ENCODE measurements at places on chromosomes 2 and 18. TPM values are rescaled to one million over a fixed set of nuclear protein-coding genes. Genes with fewer than 3 reads are reported as not detected.

The HOXD11 gene
- polyA plus RNA-seq: not detected

The PSME4 gene
- 43.2 TPM for polyA plus RNA-seq

The LGALSL gene
- polyA plus RNA-seq: 5.7 TPM

The UCN gene
- polyA plus RNA-seq: not detected

The SFTPB gene
- not detected for polyA plus RNA-seq

The IL36B gene
- not detected for polyA plus RNA-seq

The LYG2 gene
- not detected for polyA plus RNA-seq

The ALK gene
- polyA plus RNA-seq: 0.01 TPM

The TMEM150A gene
- 11.4 TPM for polyA plus RNA-seq

The DPP4 gene
- polyA plus RNA-seq: 35.6 TPM

GRCh38 chr2:85303780-85304531, 23.8 kb downstream of the TGOLN2 start:
- no peak for DNase-seq

DNA sequence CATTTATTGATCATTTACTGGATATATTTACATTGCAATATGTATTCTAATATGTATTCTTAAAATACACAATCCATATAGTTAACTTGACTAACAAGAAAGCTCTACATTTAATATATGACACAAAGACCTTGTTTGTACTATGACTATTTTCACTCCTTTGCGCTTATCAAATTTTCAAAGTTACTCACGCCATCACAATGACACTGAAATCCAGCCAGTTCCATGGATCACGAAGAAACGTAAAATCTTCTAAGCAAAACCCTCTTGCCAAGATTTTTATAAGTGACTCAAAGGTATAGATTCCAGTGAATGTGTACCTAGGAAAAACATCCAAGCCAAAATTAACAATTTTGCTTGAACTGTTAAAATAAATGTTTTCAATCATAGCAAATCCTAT, 39.6 kb downstream of the SCN3A start:
- no peak for DNase-seq

DNA sequence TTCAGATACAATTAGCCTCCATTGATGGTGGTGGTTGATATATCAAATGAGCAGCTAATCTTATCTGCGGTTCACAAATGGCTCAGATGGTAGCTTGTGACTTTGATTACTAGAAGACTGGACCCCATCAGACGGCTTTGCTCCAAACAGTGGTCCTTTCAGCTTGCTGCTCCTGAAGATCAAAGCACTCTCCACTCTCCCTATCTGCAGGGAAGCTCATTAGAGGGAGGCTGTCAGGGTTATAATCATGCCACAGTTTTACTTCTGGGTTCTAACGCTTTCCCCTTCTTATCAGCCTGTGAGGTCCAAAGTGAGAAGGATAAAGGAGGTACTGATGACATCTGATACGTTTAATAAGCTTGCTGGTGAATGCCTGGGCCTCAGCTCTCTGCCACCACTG, 247.1 kb upstream of the NT5C1B start:
- DNase-seq: no peak

DNA sequence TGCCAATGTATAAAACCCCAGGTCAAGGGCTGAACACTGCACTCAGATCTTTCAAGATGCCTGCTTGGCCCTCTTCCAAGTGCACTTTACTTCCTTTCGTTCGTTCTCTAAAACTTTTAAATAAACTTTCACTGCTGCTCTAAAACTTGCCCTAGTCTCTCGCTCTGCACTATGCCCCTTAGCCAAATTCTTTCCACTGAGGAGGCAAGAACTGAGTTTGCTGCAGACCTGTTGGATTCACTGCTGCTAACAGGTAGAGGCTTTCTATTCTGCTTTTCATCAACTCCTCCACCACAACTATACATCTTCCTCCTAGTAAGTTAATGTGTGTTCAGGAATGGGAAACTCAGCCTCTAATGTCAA, 467.9 kb downstream of the MBD2 start:
- DNase-seq: no peak

- no peak for DNase-seq
These were observed 326.0 kb downstream of the TGIF1 start for GRCh38 chr18:3775996-3776395.

- DNase-seq: no peak
These were observed 58.8 kb upstream of the HPCAL1 start for GRCh38 chr2:10243926-10244270.

DNA sequence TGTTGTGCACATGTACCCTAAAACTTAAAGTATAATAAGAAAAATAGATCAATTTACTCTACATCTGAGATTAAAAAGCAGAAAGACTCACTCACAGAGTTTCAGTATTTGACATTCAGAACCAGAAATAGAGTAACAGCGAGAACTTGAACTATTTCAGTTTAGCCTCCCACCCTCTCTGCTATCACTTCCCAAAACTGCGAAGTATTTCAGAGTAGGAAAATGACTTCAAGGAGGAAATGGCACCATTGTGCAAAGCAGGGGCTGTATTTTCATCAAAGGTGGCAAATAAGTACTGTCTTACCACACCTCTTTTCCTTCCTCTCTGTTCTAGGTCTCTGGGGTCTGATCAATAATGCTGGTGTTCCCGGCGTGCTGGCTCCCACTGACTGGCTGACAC, 13.6 kb downstream of the DHRS9 start:
- DNase-seq: no peak

GRCh38 chr2:178199334-178199733, 5.0 kb downstream of the OSBPL6 start:
- DNase-seq: no peak

DNA sequence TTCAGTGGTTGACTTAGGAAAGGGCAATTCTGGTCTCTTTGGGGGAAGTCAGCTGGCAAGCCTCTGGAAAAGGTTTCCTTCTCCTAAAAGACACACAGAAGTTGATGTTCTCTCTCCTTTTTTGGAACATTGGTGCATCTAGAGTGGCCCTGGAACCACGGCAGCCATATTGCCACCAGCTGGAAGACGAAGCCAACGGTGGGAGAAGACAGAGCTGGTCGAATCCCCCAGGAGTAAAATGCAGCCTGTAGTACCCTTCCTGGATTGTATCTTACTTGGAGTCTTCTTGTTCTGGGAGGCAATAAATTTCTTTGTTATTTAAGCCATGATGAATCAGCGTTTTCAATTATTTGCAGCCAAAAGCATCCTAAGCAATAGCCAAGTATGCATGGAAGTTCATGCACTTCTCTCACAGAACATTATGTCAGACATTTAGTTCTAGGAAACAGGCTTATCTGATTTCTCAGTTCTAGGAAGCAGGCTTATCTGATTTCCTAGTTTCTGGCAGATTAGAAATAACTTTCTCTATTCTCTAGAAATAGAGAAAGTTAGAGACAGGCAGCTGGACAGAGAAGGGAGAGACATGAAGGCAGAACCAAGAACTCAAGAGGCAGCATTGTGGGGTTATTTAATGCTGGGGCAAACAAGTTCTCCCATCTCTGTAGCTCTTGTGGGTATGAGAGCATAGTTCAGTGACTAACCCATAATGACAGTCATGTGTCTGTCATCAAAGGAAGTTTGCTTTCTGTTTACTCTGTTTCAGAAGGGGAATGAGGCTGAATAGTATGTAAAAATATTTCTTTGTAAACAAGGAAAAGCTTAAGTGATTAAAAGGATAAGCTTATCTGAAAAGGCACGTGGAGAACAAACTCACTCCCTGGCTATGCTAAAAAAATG, 40.5 kb upstream of the NABP1 start:
- DNase-seq: peak; percentile 58

DNA sequence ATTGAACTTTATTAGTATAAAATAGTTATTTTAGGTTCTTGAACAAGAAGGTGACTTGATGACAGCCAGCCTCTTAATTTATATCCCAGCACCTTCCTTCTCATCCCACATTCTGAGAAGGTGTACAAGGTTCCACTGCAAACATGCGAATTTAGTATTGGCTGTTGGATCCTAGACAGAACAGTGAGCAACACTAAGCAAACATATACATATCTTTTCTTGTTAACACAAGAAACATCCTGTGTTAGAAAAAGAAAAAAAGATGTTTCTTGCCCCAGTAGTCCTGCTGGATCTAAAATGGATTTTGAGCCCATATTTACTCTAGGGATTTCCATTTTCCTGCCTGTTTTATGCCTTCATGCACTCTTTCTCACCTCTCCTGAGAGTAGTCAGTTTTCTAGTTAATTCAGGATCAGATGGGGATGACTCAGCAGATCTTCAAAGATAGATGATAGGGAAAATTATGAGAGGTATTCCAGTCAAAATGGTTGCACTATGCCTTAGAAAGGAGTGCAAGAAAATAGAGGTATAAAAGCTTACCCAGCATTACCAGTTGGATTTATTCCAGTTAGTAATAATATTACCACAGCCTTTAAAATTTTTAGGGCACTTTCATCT, 336.5 kb downstream of the MEIS1 start:
- DNase-seq: peak; percentile 34

DNA sequence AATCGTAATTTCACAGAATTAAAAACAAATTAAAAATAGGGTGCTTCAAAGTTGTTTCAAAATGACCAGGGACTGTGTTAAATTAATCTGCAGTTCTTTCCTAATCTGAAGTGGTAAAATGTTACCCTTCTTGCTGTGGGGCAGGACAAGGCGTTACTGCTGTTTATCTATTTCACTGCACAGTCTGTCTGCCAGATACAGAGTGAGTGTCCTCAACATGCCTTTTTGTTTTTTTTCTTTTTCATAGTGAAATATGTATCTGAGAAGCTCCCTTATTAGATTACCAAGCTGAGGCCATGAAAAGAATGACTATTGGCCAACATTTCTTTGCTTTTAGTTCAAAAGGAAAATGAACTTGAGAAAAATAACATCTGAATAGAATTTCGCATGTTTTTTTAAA, 38.0 kb downstream of the KCTD1 start:
- no peak for DNase-seq

- DNase-seq: peak; percentile 19
These were observed 114.2 kb downstream of the SPIRE1 start for GRCh38 chr18:12543697-12544096.

- DNase-seq: no peak
These were observed 74.5 kb downstream of the CABLES1 start for GRCh38 chr18:23209796-23210195.

DNA sequence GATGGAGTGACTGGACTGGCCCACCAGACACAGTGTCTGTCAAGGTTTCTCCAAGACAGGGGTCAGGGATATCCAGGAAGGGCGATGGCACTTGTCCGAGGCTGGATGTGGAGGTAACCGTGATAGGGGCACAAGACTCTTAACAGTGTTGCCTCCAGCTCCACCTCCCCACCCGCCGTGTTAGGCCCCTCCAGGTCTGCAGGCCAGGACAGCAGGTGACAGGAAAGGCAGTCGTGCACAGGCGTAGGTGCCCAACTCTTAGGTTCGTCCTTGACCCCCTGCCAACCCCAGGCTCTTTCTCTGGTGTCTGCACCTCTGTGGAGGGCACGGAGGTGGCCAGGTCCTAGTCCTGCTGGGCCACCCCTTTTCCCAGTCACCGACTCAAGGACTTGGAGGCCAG, 10.1 kb downstream of the ITM2C start:
- no peak for DNase-seq

- no peak for DNase-seq
These were observed 45.8 kb downstream of the SH3RF3 start for GRCh38 chr2:109174626-109175349.

DNA sequence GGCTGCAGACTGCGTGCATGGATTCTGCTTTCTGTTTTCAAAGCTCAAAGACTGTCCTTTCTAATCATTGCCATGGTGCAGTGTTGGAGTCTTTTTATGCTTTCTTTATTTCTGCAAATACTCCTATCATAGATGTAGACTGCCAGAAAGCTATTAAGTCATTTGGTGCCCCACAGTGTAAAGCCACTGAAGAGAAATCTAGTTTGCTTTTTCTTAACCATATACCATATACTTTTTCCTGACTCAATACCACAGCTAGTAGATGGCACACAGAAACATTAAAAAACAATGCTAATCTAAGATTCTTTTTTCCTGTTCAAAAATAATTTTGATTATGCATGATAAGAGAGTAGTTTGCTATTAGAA, 109.9 kb upstream of the RAB27B start:
- no peak for DNase-seq

GRCh38 chr2:10172033-10172871, 49.7 kb downstream of the RRM2 start:
- DNase-seq: no peak

DNA sequence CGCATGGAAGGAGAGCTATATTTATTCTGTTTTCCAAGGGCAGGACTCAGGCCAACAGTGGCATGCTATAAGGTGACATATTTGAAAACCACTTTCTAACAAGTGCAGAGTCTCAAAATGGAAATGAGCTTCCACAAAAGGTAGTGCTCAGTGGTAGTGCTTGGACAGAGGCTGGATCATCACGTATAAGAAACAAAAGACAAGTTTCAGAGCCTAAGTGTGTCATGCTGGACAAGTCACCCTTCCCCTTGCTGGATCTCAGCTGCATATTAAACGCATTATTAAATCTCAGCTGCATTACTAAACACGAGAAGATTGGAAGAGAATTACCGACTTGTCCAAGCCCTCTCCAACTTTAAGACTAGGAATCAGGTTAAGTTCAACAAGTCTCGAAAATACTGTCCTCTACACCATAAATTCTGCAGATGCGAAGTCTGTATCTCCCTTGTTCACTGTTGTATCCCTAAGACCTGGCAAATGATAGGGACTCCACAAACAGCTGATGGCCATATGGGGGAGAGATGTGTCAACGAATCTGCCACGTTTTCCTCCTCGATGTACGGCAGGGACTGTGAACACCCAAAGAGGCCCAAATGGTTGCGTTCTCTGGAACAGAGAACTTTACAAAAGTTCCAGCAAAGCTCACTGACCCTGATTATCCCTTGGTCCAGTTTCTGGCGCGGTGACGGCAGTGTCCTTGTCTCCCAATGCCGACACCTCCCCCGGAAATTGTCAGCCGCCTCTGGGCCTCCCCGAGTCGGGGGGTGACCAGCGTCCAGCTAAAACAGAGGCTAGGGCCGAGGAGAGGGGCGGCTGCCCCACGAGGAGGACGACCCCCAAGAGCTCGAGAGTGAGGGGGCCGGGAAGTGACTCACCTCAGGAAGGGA, 611 bp downstream of the NOL10 start:
- peak; percentile 6 for DNase-seq

- DNase-seq: no peak
These were observed 144.8 kb downstream of the SMAD7 start for GRCh38 chr18:48805826-48806535.

DNA sequence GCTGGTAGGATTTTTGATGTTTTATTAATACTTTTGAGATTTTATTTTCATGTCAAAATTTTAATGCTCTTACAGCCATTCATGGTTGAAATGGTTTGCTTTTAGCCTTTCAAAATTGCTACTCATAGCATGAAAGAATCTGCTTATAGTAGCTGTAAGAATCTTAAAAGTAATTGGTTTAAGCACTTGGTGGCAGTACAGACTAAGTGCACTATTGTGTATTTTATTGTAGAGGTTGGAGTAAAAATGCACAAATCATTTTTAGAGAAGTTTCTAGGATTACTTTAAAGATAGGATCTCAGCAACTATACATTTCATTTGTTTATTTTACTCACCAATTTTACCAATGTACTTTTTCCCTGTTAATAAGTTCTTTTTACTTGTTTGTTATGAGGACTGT, 205.8 kb downstream of the SPAG16 start:
- DNase-seq: no peak

DNA sequence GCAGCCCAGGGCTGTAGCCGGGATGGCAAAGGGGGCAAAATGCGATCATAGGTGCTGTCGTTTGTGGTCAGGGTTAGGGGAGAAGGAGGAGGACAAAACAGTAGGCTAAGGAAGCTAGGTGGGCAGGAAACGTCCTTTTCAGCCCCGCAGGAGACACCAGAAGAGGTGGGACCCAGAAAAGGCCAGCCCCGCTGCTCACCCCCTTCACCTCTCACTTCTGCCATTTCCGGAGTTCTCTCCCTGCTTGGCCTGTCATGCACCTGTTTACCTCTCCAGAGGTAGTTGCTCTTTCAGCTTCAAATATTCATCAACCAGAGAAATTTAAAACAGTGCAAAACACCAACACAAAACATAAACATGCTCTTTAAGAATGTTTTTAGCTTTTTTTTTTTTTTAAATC, 849 bp downstream of the AQP4 start:
- no peak for DNase-seq
